Astrocyte (in vitro differentiated cells and primary cell): ENCODE measurements at places on chromosomes 4 and X.

DNA sequence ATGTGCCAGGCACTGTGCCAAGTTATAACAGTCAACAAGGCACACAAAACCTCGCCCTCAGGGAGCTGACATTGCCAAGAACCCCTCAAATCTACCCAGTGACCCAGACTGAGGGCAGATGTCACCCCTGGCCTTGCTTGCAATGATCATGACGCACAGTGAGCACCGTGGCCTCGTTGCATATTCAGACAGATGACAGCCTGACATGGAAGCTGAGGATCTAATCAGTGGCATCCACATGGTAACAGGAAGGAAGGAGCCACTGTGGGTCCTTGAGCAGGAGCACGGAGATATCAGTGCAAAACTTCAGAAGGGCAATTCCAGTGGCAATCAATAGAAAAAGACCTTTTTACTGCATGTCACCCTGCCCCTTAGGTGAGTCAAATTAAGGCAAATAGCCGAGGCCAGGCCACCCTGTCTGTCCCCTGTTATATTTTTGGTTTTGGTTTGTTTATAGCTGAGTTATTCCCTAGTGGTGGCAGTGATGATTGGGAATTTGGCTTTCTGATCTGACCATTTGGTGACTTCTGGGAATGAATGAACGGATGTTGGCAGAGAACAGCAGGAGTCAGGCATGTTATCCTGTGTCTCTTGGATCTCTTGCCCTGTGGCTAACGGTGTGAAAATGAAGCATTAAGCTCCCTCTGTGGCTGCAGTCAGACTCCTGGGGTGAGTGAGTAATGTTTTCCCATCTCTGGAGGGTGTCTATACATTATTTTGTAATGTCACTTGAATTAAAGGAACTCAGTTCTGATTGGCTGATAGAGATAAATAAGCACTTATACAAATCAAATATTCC is 20.4 kb downstream of the WDR13 start:
- peak; percentile 4 for DNase-seq

- peak; percentile 89 for DNase-seq
These were observed at the start of gene PHF8 for GRCh38 chrX:54044126-54044876. TSS of gene PHF8 (minus strand) at chrX:54044473. CDS start at chrX:54042728, 1,745 bp downstream.

DNA sequence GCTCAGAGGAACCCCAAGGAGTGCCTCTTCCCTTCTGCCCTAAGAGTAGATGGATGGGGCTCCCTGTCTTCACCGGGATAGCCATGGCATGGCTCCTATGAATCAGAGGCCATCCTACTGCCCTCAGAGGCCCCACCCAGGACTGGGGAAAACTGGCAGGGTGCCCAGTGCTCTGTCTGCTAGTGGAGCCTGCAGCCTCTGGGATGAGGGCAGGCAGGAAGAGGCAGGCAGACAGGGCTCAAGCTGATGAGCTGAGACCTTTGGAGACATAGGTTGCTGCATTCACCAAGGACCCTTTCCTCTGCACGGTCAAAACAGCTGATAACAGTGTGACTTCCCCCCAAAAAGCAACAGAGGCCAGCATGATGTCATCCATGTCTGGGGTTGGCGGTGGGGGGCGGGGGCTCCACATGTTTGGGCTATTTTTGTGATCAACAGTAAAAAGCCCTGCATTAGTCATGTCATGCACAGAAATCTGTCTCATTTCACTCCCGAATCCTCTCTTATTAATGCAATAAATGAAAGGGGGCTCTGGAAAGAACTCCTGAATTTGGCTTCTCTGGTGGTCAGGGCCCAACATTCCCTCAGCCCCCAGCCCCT is 207.6 kb upstream of the MAMLD1 start:
- peak; percentile 40 for DNase-seq

- peak; percentile 61 for DNase-seq
These were observed 125.3 kb downstream of the COL4A6 start for GRCh38 chrX:108312957-108313356.

- DNase-seq = no peak
These were observed 289.4 kb downstream of the TRAM1L1 start for GRCh38 chr4:116796022-116796421.

DNA sequence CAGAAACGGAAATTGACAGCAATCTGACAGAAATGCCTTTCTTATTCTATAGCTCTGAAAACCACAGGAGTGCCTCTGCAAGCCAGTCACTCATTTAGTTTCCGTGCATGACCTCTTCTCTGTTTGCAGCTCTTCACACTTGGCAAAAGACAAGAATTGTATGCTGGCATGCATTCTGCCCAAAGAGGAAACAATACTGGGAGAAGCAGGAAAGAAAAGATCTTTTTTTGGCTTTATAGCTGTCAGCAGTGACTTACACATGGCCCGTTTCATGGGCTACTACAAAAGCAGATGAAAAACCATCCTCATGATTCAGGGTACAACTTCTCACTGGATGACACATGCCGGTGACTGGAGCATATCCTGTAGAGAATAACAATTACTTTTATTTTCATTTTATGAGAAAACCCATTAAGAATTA is 249.4 kb downstream of the ADAMTS3 start:
- peak; percentile 64 for DNase-seq

DNA sequence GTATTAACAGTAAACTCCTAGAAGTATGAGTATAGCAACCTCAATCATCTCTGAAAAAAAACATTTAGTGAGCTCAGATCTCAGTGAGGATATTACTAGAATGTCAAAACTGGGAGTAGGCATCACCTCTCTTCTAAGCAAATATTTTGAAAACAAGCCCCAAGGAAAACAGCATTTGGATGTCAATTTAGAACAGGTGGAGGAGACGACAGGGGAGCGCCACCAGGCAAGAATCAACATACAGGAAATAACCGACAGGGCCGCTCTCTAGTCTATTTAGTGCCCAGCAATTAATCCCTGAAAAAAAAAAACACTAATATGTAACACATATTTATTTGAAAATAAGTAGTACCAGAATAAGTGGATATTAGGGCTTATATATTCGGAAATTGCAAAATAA is 940.3 kb upstream of the ADGRL3 start:
- DNase-seq = no peak

GRCh38 chrX:7088968-7089615 is 58.4 kb upstream of the STS start:
- no peak for DNase-seq

- DNase-seq = no peak
These were observed 137.2 kb downstream of the MAGEC1 start for GRCh38 chrX:142040906-142041305.

DNA sequence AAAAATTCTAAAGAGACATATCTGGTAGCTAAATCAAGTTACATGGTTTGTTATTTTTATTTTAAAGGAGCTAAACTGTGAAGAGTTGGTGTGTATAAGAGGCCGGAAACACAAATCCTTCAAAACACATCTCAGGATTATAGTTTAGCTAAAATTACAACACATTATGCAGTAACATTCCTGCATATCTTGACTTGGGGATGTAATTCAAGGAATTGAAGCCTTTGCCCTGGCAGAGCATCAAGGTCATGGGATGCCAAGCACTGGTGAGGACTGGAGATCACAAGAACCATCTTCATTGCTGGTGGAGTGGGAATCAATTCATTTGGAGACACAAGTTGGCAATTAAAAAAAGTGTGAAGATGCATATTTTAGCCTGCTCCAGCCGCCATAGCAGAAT is 86.8 kb upstream of the LSM6 start:
- no peak for DNase-seq

DNA sequence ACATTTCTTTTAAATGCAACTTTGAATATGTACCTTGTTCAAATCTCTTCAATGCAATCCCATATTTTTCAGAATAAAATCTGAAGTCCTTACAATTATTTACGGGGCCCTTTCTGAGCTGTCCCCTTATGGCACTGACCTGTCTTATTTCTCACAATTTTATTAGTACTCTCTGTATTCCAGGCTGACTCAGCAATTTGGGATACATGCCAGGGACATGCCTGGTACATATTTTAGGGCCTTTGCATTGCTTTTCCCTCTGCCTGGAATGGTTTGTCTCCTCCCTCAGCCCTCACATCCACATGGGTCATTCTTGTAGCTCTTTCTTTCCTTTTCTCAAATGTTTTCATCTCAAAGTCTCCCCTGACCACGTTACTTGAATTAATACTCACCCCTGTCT is 172.2 kb upstream of the TECRL start:
- DNase-seq = peak; percentile 62

DNA sequence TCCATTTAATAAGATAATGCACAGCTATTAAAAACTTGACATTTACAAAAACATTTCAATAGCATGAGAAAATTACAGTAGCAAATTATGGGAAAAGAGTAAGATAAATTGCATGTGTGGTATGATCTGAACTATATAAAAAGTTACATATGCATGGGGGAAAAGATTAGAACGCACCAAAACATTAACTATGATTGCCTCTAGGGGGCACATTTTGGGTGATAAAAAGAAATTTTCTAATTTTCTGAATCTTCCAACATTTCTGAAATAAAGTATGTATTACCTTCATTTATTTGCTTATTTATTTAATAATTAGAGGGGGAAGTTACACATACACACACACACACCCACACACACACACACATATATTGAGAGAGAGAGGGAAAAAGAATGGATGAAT is 19.6 kb upstream of the KDM5C start:
- no peak for DNase-seq

- no peak for DNase-seq
These were observed 344.8 kb upstream of the MAGEB2 start for GRCh38 chrX:29870608-29871007.
